NCI-H2081 (cell line): ENCODE measurements at places on chromosomes 16 and 17.
A peak's percentile ranks its signal among the peaks of the same experiment; 100 is the strongest.

DNA sequence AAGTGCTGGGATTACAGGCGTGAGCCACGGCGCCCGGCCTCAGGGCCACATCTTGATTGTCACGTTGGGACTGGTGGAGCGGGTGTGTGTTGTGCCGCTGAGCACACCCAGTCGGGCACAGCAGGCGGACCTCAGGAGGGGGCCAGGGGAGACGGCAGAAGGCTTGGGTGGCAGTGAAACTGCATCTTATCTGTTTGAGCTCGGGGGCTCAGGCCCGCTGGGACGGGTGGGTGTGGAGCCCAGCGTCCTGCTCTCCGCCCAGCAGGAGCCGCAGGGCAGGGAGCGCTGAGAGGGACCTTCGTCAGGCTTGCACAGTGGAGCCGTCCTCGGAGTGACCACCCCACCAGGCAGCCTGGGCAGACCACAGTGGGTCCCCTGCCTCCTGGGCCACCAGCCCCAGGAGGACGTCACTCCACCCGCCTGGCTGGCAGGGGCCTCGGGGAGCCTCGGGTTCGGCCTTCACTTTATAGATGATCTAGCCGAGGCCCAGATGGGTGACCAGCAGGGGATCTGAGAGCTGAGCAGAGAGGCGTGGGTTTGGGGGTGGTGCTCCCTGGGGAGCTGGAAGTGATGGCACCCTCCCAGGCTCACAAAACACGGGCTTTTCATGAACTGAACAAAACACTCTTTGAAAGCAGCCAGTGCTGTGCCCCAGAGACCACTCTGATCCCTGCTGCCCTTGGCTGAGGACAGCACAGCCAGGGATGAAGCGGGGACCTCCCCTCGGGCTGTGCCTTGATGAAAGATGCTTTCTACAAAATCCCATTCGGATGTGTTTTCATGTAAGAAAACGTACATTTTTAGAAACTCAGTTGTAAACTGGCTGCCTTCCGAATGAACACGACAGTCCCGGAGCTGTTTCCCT lies 181.1 kb downstream of the SEC14L1 start:
- no peak for DNase-seq

DNA sequence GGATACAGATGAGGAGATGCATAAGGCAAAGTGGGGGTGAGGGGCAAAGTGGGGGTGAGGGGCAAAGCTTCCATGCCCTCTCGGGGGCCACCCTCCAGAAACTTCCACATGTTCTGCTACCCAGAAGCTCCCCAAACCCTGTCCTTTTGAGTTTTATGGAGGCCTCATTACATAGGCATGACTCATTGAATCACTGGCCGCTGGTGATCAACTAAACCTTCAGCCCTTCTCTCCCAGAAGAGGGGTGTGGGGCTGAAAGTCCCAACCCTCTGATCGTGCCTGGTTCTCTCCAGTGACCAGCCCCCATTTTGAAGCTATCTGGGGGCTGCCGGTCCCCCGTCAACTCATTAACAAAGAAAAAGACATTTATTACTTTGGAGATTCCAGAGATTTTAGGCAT lies 27.5 kb downstream of the ITGAE start:
- DNase-seq, result no peak

- DNase-seq, result no peak
These were observed 727 bp upstream of the USP31 start for GRCh38 chr16:23149993-23150364.

- DNase-seq, result no peak
These were observed 11.1 kb downstream of the HIC1 start for GRCh38 chr17:2065949-2066400.

- no peak for DNase-seq
These were observed at the start of gene LAT for GRCh38 chr16:28984619-28985135. Gene LAT (plus strand): TSS chr16:28985052. CDS start chr16:28985418, 366 bp downstream.

DNA sequence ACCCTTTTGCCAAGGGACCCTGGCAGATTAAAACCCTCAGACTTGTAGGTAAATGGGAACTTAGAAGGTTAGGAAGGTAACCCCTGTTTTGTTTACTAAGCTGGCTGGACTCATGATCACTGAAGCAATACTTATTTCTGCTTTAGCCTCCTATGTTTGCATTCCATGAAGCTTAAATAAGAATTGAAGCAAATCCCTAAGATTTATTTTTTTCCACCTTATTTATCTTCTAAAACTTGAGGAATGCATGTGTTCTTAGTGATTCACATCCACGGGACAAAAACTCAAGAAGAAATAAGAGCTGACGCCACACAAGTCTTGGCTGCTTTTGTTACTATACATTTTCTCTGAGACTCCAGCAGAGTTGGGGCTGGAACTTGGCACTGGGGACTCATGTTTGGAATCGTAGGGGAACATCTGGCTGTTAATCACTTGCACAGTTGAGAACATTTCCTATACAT lies 35.5 kb downstream of the CLUAP1 start:
- no peak for DNase-seq

GRCh38 chr17:6648181-6648580 lies 3.2 kb downstream of the MED31 start:
- DNase-seq, result no peak

DNA sequence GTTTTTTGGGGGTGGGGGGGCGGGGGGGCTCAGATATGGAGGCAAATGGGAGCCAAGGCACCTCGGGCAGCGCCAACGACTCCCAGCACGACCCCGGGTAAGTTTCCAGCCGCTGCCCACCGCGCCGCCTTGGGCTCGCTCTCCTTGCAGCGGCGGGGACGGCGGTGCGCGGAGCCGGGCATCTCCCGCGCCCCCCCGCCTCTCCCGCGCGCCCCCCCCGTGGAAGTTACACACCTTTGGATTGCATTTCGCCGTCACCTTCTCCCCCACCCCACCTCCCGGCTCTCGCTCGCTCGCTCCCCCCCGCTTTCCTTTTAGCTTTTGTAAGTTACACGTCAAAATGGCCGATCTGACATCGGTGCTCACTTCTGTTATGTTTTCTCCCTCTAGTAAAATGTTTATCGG lies 387 bp downstream of the MSI2 start:
- peak; percentile 36 for DNase-seq

DNA sequence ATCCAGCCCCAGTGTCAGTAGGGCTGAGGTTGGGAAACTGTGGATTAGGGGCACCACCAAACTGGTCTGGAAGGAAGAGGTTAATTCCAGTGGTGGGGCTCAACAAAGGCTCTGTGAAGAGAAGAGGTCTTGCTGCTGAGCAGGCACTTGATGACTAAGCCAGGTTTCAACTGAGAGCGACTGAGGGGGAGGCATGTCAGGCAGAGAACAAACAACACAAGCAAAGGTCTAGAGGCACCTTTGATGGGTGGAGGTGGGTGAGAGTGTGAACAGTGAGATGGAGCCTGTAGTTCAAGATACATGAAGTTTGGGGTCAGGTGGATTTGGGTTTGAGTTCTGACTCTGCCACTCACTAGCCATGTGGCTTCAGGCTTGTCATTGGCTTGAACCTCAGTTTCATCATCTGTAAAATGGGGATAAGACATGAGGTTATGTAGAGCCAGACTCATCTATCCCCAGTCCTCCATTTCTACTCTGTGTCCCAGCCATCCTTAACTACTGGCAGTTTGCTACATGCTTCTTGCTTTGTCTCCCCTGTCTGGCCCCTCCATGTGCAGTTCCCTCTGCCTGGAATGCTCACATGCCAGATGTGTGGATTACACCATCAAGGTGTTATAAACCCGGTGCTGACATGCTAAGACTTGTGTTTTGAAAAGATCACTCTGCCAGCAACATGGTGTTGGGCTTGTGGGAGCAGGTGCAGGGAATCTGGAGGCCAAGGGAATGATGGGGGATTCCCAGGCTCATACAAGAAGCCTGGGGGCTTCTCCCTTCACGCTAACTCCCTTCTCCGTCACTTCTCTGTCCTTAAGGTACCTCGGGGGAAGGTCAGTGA lies 3.0 kb upstream of the RMI2 start:
- no peak for DNase-seq

DNA sequence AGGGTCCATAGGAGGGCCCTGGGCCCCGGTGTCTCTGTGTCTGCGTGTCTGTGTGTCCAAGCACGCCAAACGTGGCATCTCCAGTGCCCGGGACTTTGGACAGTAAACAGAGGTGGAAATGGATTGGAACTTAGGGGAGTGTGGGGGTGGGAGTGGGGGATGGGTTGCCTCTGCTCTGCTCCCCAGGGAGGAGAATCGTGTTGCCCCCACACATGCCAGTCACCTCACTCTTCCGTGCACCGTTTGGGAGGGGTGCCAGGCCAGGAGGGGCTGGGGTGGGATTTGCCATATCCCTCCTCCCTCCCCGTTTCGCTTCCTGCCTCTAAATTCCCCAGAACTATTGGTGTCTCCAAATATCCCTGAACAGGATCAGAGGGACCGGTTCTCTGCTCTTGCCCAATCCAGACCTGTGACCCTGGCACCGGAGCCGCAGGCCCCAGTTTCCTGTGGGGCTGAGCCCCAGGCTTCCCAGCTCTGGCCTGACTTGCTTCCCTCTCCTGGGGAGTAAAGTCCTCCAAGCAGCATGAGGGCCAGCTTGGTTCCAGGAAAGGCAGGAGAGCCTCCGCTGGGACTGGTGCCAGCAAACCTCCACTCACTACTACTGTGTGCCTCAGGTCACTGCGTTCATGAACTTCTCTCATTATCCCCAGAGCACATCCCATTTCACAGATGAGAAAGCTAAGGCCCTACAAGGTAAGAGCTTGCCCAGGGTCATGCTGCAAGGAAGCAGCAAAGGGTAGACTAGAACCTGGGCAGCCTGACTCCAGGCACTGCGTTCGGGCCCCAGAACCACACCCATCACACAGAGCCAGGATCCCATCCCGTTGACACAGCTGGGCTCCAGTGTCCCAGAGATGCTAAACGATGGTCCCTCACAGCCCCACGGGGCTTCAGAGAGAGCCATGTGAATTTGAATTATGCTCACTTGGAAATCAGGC lies at the start of gene ASGR1:
Gene ASGR1 (minus strand): TSS at position 54 of the 938 bp plus-strand sequence. CDS start 807 bp downstream, outside the sequence.
- DNase-seq, result no peak

DNA sequence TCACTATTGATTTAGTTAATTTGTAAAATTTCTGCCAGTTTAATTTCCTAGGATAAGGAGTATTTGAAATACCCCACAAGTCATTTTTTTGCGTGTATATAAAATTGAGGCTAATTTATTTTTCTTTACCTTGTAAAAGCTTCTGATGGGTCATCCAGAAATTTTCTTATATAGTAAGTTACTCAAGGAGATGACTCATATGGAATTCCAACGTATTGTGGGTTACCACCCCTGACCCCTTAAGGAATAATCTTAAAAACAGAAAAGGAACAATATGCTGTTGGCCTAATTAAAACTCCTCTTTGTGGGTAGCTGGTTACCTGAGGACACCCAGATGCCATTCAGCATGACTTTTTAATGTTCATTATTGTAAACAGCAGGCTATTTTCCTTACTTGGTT lies 13.6 kb downstream of the HEATR6 start:
- no peak for DNase-seq

DNA sequence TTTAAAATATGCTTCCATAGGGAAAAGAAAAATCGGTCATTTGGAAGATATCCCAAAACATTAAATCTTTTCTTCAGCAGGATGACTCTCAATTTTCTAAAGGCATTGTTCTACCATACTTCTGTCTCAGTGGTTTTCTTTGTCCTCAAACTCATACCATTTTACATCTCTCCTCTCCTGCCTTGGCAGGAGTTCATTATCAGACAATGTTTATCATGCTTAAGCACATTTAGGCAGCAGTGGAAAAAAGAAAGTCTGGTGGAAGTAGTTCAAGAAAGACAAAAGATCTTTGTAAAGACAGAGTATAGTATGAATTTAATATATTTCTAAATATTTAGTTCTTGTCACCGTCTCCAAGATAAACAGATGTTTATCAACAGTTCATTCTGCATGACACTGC lies 68.2 kb downstream of the CDK12 start:
- no peak for DNase-seq

- no peak for DNase-seq
These were observed 41.1 kb upstream of the GSE1 start for GRCh38 chr16:85571813-85572619.

- DNase-seq, result peak; percentile 53
These were observed 4.2 kb downstream of the TRADD start for GRCh38 chr16:67155295-67156142.

DNA sequence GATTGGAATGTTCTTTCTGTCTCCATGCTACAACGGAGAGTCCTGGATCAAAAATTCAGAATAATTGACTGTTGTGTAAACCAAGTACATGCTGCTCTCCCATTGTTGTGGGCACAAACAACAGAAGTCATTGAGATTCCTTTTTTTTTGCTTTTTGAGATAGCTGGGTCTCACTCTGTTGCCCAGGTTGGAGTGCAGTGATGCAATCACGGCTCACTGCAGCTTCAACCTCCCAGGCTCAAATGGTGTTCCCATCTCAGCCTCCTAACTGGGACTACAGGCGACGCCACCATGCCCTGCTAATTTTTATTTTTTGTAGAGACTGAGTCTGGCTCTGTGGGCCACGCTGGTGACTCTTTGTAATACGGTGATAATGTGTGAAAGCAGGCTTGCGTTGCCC lies 24.5 kb downstream of the NDE1 start:
- DNase-seq, result no peak

DNA sequence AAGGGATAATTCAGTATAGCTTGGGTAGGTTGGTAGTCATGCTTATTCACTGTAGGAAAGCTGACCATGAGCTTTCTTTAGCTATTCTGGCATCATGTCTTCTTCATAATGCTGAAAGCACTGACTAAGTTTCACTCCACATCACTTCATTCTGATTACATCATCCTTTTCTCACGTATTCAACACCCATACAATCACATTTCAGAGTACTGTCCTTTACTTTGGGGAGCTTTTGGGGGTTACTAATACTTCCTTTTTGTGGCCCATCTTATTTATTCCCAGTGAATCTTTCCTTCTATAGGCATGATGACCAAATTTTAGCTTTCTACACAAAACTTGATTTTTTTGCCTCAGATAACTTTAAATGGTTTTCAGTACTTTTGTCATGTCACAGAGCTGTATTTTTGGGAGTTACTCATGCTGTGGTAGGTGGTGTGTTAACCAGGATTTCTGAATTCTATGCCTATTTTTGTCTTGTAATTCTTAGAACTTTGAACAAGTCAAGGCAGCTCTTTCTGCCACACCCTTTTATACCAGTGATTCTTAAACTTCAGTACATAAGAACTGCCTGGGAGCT lies 23.5 kb downstream of the TADA2A start:
- DNase-seq, result no peak

- DNase-seq, result peak; percentile 29
These were observed 187.8 kb downstream of the RAB11FIP4 start for GRCh38 chr17:31579265-31579664.

- no peak for DNase-seq
These were observed 76.6 kb upstream of the DHX40 start for GRCh38 chr17:59488805-59489204.

DNA sequence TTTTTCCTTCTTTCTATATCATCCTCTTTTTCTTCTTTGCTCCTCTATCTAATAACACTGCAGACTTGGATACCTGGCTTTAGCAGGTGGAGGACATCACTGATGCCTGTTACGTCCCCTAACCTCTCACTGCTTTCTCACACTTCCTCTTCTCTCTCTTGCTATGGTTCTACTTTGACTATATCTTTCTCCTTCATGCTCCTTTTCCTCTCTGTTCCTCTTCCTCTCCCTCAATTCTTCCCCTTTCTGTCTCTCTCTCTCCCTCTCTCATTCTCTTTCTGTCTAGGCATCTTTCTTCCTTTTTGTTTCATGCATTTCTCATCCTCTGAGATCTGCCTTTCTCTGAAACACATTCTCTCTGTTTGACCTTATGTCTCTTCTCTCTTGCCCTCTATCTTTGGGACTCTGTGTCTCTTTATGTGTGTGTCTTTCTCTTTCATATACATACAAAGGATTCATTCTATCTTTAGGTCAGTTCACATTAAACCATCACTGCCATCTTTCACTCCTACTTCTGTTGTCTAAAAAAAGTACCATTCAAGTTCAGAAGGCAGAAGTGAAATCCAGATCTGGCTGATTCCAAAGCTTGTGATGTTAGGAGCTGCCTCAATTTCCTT lies 353.7 kb downstream of the SHISA9 start:
- DNase-seq, result no peak
